ENCODE measurements at places on chromosomes 1 and 21.

DNA sequence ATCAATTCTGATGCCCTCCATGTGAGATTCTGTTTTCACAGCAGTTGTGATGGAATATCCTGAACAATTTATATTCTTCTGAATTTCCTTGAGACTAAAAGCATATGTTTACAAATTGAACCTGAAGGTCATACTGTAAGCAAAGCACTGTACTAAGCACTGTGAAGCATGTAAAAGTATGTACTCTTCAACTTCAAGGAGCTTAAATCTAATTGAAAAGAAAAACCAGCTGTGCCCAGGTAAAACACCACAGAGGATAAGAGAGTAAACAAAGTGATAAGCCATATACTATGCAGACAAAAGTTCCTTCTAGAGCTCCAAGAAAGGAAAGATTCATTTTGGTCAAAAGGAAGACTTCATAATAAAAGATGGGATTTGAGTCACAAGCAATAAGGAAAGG lies 71.9 kb downstream of the TTLL7 start:
- no peak for DNase-seq

GRCh38 chr1:83834621-83835264 lies 164.2 kb downstream of the TTLL7 start:
- no peak for DNase-seq

DNA sequence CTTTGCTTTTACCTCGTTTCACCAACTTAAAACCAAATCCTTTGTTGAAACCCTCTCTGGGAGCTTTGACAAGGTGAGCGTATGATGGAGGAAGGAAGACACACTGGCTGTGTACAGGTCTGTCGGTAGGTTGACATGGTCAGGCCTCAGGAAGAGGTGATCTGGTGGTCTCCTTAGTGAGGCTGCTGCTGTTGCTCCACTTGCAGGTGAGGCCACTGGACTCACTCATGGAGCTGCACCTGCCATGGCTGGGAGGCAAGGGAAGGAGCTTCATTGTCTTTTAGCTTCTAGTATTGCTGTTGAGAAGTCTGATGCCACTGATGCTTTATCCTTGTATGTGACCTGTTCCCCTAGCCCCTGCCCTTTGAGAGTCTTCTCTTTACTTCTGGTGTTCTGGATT lies 35.7 kb downstream of the TENT5C start:
- DNase-seq: no peak

DNA sequence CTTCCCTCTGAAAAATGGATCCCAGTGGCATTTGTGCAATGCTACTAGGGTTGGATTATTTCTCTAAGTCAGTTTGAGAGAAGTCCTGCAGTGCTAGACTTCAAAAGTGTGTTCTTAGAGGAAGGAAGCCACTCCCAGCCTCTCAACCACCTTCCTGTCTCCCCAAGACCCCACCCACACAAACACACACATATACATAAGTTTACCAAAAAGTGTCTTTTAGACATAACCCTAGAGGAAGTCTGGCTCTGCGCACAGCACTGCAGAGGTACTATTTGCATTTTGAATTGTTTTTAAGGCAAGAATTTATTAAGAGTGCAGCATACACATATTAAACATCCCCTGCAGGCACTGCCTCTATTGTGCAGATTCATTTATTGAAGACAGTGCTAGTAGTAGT lies 127.3 kb downstream of the HHIPL2 start:
- DNase-seq: peak; percentile 56

- no peak for DNase-seq
These were observed 16.8 kb downstream of the UCK2 start for GRCh38 chr1:165844114-165844798.
